ENCODE measurements at places on chromosomes 1 and 21.
A peak's percentile ranks its signal among the peaks of the same experiment; 100 is the strongest.

DNA sequence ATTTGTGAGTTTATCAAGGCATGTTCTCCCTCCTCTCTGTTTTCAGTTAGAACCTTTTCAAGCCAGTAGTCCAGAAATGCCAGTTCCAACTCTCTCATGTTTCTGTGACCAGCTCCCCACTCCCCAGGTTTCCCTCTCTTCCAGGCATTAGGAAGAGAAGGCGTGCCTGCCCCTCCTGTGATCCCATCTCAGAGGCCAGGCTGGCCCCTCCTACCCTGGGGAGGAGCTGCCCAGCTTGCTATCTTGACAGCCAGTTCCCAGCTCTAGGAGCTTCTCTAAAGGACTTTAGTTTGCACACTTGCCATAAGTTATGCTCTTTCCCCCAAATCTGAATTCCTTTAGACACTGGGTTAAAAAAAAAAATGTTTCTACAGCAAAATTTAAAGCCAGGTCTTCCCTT lies 8.9 kb downstream of the HYI start:
- DNase-seq, result no peak

- no peak for DNase-seq
Measured at GRCh38 chr1:97457446-97458089, 463.3 kb downstream of the DPYD start.

GRCh38 chr1:88434836-88435235 lies 249.2 kb upstream of the PKN2 start:
- no peak for DNase-seq

DNA sequence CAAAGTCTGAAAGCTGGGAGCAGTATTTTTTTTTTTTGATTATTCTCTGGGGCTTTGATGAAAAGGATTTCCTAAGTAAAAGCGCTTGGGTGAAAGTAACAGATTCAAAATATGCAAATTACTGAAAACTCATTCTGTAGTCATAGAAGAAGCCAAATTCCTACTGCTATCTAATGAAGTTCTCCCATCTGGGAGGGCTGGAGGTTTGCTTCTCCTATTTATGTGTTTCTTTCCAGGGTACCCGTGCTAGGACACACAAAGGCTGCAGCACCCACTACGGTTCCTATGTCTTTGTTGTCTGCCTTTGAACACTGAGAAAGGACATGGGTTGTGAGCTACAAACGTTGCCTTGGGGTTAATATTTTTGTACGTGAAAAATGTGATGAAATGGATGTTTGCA lies 324.7 kb upstream of the KAZN start:
- no peak for DNase-seq

- no peak for DNase-seq
Measured at GRCh38 chr1:244854166-244854565, 10.2 kb downstream of the HNRNPU start.

DNA sequence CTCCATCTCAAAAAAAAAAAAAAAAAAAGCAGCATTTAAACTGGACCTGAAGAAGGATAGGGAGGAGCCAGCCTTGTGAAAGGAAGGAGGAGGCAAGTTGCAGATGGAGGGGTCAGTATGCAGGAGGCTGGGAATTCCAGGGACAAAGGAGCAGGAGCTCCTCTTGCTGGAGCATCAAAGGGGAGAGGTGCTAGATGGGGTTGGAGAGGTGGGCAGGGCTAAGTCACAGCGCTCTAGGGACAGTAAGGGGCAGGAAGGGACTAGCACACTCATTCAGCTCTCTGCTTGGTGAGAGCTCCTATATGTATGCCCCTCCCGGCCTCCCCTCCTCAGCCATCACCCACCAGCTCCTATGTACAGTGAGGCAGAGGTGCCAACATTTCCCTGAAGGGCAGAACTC lies 26.8 kb downstream of the MAP7D1 start:
- peak; percentile 9 for DNase-seq

- no peak for DNase-seq
Measured at GRCh38 chr21:39094087-39094780, 89.0 kb downstream of the PSMG1 start.

DNA sequence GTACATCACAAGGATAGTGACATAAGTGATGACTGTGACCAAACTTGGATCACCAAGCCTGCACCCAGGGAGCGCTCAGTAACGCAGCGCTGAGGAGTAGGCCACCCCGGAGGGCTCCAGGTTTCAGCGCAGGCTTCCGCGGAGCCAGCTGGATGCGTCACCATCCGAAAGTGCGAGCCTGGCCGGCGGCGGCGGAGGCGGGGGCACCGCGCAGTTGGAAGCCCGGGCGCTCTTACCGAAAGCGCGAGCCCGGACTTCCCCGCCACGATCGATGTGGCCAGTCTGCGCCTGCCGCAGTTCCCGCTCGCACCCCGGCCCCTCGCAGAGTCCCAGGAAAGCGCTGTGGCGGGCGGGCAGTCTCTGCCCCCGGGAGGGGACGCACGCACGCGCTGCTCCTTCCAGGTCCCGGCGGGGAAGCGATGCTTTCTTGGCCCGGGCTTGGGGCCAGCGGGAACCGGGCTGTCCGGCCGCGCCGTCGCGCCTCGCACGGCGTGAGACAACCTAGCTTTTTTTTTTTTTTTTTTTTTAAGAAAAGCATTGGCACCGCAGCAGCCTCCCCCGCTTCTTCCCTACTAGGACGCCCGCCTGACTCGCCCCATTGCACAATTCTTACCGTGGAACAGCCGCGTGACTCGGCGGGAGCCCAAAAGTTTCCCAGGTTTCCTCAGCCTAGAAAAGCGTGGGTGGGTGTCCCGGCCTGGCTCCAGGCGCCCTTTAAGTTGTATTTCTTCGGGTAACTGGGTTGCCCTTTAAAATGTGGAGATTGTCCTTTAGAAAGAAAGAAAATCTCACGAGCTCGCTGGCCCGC lies 36.4 kb upstream of the JAK1 start:
- DNase-seq, result no peak

- DNase-seq, result no peak
Measured at GRCh38 chr1:243447844-243448243, 192.0 kb downstream of the SDCCAG8 start.

GRCh38 chr1:156841295-156841855 lies 17.5 kb downstream of the INSRR start:
- no peak for DNase-seq

DNA sequence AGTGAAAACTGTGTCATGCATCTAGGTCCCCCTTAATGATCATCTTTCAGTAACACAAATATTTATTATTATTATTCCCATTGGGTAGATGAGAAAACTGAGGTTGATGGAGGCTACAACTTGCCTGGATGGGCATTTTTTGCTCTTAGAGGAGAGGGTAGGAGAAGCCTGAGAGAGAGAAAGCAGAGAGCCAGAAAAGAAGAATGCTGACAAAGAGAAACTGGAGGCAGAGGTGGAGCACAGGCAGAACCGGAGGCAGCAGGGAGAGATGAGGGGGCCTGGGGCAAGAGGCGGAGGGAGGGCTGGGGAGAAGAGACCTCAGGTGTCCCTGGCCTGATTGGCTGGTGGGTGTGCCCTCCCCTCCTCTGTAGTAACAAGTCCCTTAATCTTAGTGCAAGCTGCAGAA lies 4.1 kb downstream of the BLACAT1 start:
- no peak for DNase-seq

DNA sequence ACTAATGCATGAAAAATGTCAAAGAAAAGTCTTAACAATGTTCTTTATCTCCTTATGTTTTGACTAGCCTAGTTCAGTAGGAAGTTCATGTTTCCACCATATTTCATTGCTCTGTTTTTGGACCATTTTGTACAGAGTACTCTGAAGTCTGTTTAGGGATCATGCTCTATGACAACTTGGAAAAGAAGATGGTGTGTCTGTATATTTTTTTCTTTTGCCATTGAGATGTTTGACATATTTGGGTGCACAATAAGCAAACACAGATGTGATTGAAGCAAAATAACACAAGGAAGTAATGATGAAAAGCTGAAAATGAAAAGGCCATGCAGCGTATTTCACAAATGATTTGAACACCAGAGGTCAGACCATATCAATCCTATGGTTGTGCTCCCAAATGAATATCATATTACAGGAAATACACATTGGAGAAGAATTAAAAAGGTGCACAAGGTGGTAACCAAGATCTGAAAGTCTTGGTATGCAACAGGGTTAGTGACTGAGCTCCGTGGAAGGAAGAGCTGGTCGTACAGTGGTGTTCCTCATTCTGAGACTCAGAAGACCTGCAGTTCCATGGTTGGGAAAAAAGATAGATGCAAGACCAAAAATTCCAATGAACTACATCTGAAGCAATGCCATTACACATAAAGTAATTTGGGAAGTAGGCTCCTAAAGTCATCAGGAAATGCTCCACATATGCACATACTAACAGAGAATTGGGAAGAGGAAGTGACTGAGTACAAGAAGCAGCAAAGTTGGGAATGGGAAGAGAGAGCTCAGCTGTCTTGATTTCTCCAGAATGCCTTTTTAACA lies 463.5 kb downstream of the LMO4 start:
- no peak for DNase-seq

- no peak for DNase-seq
Measured at GRCh38 chr1:109671067-109671466, 3.2 kb downstream of the GSTM2 start.

DNA sequence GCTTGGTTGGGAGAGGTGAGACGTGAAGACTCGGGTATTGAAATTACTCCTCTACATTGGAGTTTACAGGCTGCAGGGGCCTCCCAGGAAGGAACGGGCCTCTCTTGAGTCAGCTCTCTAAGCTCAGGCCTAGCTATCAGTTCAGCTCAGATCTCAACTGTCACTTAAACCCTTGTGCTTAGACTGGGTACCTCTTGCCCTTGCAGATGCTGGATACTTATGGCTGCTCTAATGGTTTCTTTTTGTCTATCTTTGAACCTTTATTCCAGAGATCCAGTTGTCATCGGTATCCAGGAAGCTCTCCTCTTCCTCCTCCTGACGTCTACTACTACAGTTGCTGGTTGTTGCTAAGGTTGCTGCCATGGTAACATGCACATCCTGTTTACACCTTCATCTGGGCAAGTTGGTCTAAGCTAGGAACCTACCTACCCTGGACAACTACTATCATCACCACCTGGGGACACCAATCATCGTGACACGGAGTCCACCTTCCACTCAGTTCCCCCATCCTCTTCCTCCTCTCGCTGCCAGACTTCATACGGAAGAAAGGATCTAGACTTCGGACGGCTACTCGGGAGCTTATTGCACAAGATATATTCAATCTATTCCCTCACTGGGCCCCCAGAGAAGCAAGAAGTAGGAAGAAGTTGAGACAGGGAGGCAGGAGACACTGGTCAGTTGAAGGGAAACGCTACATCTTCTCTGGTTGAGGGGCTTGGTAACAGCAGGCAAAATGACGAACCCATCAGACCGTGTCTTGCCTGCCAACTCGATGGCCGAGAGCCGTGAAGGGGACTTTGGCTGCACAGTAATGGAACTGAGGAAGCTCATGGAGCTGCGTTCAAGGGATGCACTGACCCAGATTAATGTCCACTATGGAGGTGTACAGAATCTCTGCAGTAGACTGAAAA lies 56.1 kb downstream of the ATP2B4 start:
- no peak for DNase-seq

DNA sequence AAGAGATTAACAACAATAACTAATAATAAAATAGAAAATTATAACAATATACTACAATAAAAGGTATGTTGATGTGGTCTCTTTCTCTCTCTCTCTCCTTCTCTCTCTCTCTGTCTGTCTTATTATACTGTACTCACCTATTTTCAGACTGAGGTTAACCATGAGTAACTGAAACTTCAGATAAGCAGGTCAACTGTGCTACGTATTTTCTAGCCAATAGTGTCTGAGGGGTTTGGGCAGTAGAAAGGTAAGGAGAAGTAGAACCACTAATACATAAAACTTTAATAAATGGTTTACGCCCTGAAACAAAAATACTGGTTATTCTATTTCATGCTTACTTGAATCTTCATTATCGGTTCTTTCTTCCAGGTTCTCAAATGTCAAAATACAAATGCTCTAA lies 71.0 kb upstream of the LRRC53 start:
- DNase-seq, result no peak

DNA sequence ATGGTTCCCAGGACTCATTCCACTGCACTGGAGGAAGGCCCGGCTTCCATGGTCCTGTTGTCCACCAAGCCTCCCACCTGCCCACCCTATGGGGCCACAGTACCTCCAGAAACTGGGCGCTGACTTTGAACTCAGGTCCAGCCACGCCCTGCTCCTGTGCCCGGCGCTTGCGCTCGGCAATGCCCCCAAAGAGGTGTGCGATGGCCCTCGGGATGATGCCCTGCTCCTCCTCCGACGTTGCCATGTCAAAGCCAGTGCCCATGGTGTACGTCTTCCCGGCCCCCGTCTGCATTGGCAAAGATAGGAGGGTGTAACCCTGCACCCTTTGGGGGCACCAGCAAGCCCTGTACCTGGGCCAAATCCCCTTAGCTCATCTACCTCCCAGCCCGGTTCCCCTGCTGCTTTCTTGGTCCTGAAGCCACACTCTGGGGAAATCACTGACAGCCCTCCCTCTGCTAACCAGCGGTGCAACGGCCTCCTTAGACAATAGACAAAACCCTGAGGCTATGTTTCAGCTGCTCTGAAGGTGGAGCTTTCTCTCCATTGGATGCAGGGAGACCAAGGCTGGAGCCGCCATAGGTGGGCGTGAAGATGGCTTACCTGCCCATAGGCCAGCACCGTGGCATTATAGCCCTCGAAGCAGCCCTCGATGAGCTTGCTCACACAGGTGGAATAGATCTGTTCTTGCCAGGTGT lies 14.7 kb downstream of the KIF21B start:
- peak; percentile 29 for DNase-seq

DNA sequence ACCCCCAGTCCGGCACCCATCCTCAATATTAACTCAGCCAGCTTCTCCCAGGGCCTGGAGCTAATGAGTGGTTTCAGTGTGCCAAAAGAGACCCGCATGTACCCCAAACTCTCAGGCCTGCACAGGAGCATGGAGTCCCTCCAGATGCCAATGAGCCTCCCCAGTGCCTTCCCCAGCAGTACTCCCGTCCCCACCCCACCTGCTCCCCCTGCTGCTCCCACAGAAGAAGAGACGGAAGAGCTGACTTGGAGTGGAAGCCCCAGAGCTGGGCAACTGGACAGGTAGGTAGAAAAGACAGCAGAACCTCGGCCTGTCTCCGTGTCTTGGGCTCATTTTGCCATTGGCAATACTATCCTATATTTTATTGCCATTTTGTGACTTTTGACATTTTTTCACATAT lies 45.4 kb upstream of the IPO9 start:
- DNase-seq, result no peak

- DNase-seq, result peak; percentile 84
Measured at GRCh38 chr21:21971384-21971783, 973.2 kb downstream of the NCAM2 start.

GRCh38 chr1:204578867-204579664 lies 62.9 kb downstream of the MDM4 start:
- no peak for DNase-seq

Data from COR-L47 (cell line).